ENCODE measurements at places on chromosomes 11 and 22.
A peak's percentile ranks its signal among the peaks of the same experiment; 100 is the strongest.

GRCh38 chr22:47071807-47072641, 309.6 kb downstream of the TBC1D22A start:
- no peaks in the 10 kb centered on the region for H3K27me3 ChIP-seq
- no peak overlapping the region for H3K27ac ChIP-seq
- H3K4me1 ChIP-seq = peaks cover 6% of the 10 kb centered on the region
- no peak overlapping the region for H3K4me3 ChIP-seq
- no peaks in the 10 kb centered on the region for H3K36me3 ChIP-seq
- no peak for DNase-seq

GRCh38 chr22:43681731-43682360, 130.3 kb downstream of the EFCAB6 start:
- H3K4me3 ChIP-seq = no peak overlapping the region
- DNase-seq = no peak
- peaks cover 23% of the 10 kb centered on the region for H3K27me3 ChIP-seq
- H3K4me1 ChIP-seq = no peaks in the 10 kb centered on the region

DNA sequence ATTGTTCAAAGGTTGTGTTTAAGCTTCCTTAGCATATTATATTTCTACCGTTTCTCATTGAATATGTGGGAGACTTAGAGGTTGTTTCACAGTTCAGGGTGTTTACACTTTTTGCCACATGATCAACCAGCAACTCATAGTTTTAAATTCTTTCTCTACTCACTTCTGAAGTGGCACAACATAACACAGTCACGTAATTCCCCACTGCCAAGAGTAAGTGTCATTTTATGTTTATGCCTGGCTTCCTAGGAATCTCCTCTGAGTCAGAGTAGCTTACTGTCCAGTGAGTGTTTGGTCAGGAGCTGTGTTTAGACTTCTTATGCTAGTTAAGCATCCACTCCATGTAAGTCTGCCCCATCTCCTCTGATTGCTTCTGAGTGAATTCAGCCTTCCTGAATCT, 520.8 kb upstream of the KIRREL3 start:
- H3K4me3 ChIP-seq = no peak overlapping the region
- H3K4me1 ChIP-seq = no peaks in the 10 kb centered on the region
- no peak for DNase-seq
- no peak overlapping the region for H3K27ac ChIP-seq
- no peaks in the 10 kb centered on the region for H3K36me3 ChIP-seq

DNA sequence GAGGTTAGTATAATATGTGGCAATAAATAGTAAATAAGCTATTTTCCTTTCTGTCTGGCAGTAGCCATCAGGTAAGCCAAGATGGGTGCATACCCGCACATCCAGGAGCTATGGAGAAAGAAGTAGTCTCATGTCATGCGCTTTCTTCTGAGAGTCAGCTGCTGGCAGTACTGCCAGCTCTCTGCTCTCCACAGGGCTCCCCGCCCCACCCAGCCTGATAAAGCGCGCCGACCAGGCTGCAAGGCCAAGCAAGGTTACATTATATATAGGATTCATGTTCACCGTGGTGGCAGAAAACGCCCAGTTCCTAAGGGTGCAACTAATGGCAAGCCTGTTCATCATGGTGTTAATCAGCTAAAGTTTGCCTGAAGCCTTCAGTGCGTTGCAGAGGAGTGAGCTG, 126.2 kb downstream of the ATG16L2 start:
- no peak for DNase-seq
- no peaks in the 10 kb centered on the region for H3K27me3 ChIP-seq
- peaks cover 5% of the 10 kb centered on the region for H3K4me1 ChIP-seq
- peaks cover 6% of the 10 kb centered on the region for H3K36me3 ChIP-seq
- H3K4me3 ChIP-seq = no peak overlapping the region

- no peaks in the 10 kb centered on the region for H3K27me3 ChIP-seq
- no peaks in the 10 kb centered on the region for H3K36me3 ChIP-seq
- no peak overlapping the region for H3K27ac ChIP-seq
Observed at GRCh38 chr11:89235976-89236375, 58.3 kb downstream of the TYR start.

GRCh38 chr22:35523167-35523947, 17.3 kb upstream of the RASD2 start:
- peaks cover 8% of the 10 kb centered on the region for H3K4me1 ChIP-seq
- no peak for DNase-seq
- H3K36me3 ChIP-seq = peaks cover 4% of the 10 kb centered on the region
- peaks cover 39% of the 10 kb centered on the region for H3K27me3 ChIP-seq

GRCh38 chr22:17999851-18000250, 24.5 kb downstream of the MICAL3 start:
- H3K27me3 ChIP-seq = no peaks in the 10 kb centered on the region
- H3K4me3 ChIP-seq = peak overlapping the region; percentile 94
- H3K27ac ChIP-seq = peak overlapping the region; percentile 96
- DNase-seq = no peak

GRCh38 chr11:79050786-79051185, 390.0 kb downstream of the TENM4 start:
- H3K36me3 ChIP-seq = no peaks in the 10 kb centered on the region
- no peak overlapping the region for H3K4me3 ChIP-seq
- H3K4me1 ChIP-seq = no peaks in the 10 kb centered on the region
- H3K27me3 ChIP-seq = peaks cover 11% of the 10 kb centered on the region
- no peak overlapping the region for H3K27ac ChIP-seq
- DNase-seq = no peak

GRCh38 chr11:12287374-12288211, 89.8 kb upstream of the PARVA start:
- H3K27ac ChIP-seq = no peak overlapping the region
- peaks cover 25% of the 10 kb centered on the region for H3K4me1 ChIP-seq
- no peaks in the 10 kb centered on the region for H3K36me3 ChIP-seq
- no peak overlapping the region for H3K4me3 ChIP-seq

- peaks cover 5% of the 10 kb centered on the region for H3K27me3 ChIP-seq
- DNase-seq = no peak
- H3K4me1 ChIP-seq = no peaks in the 10 kb centered on the region
- no peak overlapping the region for H3K27ac ChIP-seq
Observed at GRCh38 chr22:27116312-27117086, 459.1 kb downstream of the MIAT start.

GRCh38 chr22:40241200-40241763, 63.6 kb downstream of the TNRC6B start:
- H3K4me1 ChIP-seq = peaks cover 69% of the 10 kb centered on the region
- no peak for DNase-seq
- H3K36me3 ChIP-seq = peaks cover 2% of the 10 kb centered on the region
- H3K4me3 ChIP-seq = peak overlapping the region; percentile 78
- peak overlapping the region; percentile 96 for H3K27ac ChIP-seq
- no peaks in the 10 kb centered on the region for H3K27me3 ChIP-seq

GRCh38 chr11:19670030-19670791, 42.4 kb upstream of the NAV2 start:
- no peak for DNase-seq
- H3K4me1 ChIP-seq = peaks cover 6% of the 10 kb centered on the region
- H3K27me3 ChIP-seq = peaks cover 21% of the 10 kb centered on the region
- H3K36me3 ChIP-seq = no peaks in the 10 kb centered on the region
- H3K27ac ChIP-seq = no peak overlapping the region
- no peak overlapping the region for H3K4me3 ChIP-seq

- no peak overlapping the region for H3K27ac ChIP-seq
- H3K36me3 ChIP-seq = peaks cover 12% of the 10 kb centered on the region
- peaks cover 6% of the 10 kb centered on the region for H3K4me1 ChIP-seq
Observed at GRCh38 chr11:74680703-74681531, 50.3 kb downstream of the CHRDL2 start.

DNA sequence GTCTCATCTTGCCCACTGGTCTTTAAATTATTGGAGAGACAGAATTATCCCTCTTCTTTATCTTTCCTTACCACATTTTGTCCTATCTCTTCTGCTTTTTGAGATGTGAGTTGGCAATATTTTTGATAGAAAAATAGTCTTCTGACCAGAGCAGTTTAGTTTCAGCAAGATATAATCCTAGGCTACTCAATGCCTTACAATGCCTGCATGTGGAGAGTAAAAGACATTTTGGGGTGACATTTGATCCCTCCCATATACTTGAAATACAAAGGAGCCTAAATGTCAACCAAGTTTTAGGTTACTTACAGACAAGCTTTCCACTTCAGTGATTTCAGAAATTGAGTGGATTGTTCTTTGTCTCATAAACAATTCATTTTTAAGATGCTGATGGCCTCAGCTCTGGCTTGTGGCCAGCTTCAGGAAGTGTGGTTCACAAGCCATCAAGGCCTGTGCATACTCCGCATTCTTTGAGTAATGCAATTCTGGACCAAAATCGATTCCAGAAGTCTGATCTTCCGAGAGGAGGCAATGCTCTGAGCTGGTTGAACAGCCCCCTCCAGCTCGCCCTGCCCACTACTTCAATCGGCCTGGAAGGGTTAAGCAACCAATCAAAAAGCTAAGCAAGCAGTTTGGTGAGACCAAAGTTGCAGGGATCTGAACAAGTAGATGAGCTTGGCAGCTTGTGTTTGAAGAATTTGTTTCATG, 274.4 kb downstream of the BLID start:
- H3K27me3 ChIP-seq = no peaks in the 10 kb centered on the region
- no peak overlapping the region for H3K4me3 ChIP-seq
- DNase-seq = no peak
- no peaks in the 10 kb centered on the region for H3K36me3 ChIP-seq
- H3K4me1 ChIP-seq = no peaks in the 10 kb centered on the region

- no peaks in the 10 kb centered on the region for H3K36me3 ChIP-seq
- H3K27me3 ChIP-seq = peaks cover 43% of the 10 kb centered on the region
- no peak for DNase-seq
- H3K27ac ChIP-seq = no peak overlapping the region
- no peak overlapping the region for H3K4me3 ChIP-seq
Observed at GRCh38 chr11:74278721-74279161, 32.7 kb downstream of the P4HA3 start.

DNA sequence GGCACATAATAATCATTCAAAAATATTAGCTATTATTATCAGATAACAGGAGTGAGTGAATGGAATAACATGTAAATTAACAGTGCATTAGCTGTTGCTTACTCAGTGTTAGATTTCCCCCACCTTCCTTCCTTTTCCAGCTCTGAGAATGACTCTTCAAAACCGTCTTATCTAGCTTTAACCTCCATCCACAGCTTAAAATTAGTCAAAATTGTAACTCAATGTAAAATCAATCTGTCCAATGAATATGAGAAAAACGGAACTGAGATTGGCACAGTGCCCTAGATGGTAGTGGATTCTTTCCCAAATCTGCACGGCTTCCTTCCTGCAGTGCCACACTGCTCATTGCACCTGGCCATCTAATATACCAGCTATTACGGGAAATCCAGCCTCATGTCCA, 156.8 kb upstream of the BDNF start:
- no peak overlapping the region for H3K27ac ChIP-seq
- H3K4me3 ChIP-seq = no peak overlapping the region

- no peaks in the 10 kb centered on the region for H3K27me3 ChIP-seq
- no peak for DNase-seq
- H3K36me3 ChIP-seq = no peaks in the 10 kb centered on the region
- no peak overlapping the region for H3K4me3 ChIP-seq
- no peak overlapping the region for H3K27ac ChIP-seq
Observed at GRCh38 chr11:29448246-29448877, 568.5 kb downstream of the KCNA4 start.
